ENCODE measurements at places on chromosomes 2 and 18.

GRCh38 chr2:123853161-123853560 lies 171.9 kb upstream of the CNTNAP5 start:
- no peak for DNase-seq

- peak; percentile 77 for DNase-seq
Observed at GRCh38 chr2:58042486-58042970, 4.1 kb upstream of the VRK2 start.

- DNase-seq = peak; percentile 29
Observed at GRCh38 chr2:160918906-160919503, 241.2 kb upstream of the TANK start.

GRCh38 chr2:142478206-142478605 lies 347.4 kb upstream of the LRP1B start:
- DNase-seq = no peak

DNA sequence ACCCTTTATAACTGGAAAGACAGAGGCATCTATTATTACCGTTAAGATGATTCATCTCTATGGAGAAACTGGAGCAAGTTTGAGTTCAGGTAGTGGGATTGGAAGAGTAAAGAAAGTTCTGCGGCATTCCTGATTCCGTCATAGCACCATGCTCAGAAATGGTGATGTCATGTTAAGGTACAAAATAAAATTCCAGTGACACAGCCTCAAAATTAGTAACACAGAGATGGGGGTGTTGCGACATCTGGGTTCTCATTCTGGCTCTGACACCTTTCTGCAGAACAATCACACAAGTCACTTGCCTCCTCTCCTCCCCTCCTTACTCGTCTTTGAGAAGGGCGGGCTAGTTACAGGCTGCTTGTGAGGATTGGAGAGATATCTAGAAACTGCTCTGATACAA lies 105.7 kb downstream of the DPP10 start:
- no peak for DNase-seq

DNA sequence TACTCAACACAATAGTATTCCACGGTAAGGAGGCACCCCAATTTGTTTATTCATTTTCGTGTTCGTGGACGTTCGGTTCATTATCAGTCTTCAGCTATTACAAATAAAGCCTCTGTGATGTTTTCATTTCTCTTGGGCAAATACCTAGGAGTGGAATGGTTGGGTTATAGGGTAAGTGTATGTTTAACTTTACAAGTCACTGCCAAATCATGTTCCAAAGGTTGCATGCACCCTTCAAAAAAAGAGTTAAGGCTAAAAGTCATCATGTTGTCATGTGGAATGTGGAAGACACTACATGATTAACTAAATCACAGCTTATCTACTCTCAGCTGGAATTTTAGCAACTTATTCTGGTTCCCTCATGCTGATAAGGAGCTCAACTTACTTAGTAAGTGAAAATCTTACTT lies 15.8 kb downstream of the INO80C start:
- no peak for DNase-seq

DNA sequence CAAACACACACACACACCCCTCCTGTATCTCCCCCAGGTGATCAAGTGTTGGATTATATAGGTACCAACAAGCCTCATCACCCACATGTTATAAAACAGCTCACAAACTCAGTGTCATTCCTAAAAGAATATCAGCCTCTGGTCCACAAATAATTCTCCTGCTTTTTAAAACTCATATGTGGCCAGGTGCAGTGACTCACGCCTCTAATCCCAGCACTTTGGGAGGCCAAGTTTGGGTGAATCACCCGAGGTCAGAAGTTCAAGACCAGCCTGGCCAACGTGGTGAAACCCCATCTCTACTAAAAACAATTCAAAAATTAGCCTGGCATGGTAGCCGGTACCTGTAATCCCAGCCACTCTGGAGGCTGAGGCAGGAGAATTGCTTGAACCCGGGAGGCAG lies 87.8 kb downstream of the LRATD1 start:
- DNase-seq = no peak

DNA sequence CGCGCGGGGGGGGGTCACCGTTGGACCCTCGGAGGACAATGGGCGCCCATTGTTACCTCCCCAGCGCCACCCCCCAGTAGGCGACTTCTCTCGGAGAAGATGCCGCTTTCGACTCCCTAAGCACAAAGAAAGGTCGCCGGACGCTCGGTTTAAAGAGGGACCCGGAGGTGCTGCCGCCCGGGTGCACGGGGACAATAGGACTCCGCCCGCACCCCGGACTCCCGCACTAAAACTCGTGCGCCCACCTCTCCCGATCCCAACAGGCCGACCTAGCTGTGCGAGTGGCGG lies 318 bp upstream of the CDC42EP3 start:
- DNase-seq = peak; percentile 79

Measured in SW480 (cell line).